Activated CD4-positive, alpha-beta T cell treated with anti-CD3 and anti-CD28 coated beads, Interleukin-2, amount 50 U/mL, for 48 hours (primary cell): ENCODE measurements at places on chromosomes 13 and 19.
A peak's percentile ranks its signal among the peaks of the same experiment; 100 is the strongest.

DNA sequence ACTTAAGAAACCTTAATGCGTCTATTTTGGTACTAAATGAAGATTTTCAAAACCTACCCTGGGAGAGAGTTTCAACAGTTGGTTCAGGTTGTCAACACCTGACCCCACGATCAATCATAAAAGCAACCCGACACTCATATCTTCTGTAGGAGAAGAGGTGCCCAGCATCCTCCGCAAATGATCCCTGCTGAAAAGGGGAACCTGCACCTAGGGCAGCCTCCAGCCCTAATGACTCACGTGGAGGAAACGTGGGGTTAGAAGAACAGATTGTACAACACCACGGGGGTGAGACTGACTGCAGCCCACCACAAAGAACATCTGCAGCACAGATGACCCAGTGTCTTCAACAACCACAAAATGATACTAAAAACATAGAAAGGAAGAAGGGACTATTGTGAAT lies 116.3 kb downstream of the RAB20 start:
- no peak for DNase-seq

DNA sequence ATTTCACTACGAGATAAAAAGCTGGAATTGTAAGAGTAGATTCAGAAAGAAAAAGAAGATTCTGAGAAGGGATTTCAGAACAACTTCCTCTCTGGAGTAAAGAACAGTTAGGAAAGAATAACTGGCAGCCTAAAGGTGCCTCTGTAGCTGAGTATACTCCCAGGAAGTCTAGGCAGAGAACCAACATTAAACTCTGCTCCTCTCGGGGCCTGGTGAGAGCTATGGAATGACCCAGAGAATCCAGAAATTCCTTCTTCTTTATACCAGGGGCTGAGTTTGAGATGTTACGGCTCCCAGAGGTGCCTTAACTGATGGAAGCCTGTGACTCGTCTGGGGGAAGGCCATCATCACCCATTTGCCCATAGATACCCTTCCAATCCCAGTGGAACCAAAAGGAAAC lies 39.1 kb downstream of the FAM216B start:
- no peak for DNase-seq

GRCh38 chr13:43864921-43865320 lies 14.6 kb downstream of the CCDC122 start:
- DNase-seq = no peak

- DNase-seq = no peak
Measured at GRCh38 chr13:44664308-44664707, 88.2 kb upstream of the TSC22D1 start.

GRCh38 chr13:51221108-51221507 lies 1.1 kb upstream of the FAM124A start:
- DNase-seq = no peak

DNA sequence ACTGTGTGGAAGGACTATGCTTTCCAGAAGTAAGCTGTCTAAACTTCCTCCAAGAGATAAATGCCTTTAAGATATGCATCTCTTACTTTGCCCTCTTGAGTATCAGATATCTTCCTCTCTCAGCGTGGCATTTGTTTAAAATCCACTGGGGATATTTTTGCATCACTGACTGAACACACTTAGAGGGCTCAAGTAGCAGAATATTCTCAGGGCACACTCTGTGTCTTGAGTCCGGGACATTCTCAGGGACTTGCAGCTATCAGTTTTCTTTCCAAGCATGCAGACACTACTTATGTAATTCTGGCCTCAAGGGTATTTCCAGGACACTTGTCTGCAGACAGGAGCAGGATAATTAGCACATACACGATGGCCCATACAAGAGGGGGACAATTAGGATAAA lies 84.7 kb downstream of the ERCC5 start:
- no peak for DNase-seq

GRCh38 chr13:40379196-40379595 lies 287.2 kb downstream of the FOXO1 start:
- no peak for DNase-seq

DNA sequence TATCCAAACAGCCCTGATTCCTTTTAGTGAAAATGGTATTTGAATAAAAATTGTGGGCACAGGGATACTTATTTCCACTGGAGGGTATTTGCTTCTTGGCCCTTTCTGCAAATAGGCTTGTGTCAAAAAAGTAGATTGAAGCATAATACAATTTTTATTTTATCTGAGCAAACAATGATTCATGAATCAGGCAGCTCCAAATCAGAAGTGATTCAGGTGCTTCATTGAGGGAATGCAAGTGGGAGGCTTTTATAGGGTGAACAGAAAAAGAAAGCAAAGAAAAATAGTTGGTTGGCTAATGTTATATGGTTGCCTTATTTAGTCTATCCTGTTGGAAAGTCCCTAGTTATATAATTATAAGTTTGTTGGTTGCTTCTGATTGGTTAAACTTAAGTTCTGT lies 117.9 kb downstream of the ITGBL1 start:
- DNase-seq = no peak

DNA sequence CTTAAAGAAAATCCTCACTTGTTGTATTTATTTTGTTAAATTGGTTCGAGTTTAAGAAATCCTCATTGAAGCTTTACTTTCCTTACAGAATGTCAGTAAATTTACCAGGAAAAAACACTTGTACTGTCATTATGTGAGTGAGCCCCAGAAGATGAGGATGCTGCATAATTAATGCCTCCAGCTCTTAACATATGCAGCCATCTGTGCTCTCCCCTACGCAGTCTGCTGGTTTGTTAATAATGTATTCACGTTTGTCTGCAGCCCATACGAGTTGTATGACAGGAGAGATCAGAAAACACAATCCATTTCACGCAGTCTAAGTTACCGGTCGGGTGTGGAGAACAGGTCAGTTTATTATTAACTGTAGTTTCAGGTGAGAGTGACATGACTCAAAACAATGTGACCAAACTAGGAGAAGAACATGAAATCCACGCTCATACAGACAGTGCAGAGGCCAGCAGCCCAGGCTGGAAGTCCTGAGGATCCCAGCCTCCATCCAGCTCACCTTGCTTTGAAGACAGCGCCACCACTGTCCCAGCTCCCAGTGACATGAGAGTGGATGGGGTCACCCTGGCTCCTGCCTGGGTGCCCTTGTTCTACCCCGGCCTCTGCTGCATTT lies 19.8 kb upstream of the ATP11A start:
- no peak for DNase-seq

DNA sequence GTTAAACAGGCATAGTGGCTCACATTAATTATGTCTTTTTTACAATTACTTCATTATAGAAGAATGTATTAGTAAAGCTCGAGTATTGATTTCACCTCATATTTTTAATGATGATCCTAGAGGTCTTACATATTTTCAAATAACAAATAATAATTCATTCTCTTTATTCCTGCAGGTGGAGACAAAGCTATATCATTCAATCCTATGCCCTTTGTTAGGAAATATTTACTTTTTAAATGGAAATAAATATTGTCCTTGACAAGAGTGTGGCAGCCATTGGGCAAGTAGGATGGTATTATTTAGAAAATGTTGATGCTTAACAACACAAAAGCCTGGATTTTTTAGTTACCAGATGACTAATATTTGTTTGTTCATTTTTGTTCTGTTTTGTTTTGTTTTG lies 127.6 kb downstream of the COG6 start:
- no peak for DNase-seq

GRCh38 chr13:44549476-44549875 lies 26.7 kb downstream of the TSC22D1 start:
- no peak for DNase-seq

GRCh38 chr19:40603071-40603388 lies 1.9 kb downstream of the LTBP4 start:
- no peak for DNase-seq

GRCh38 chr13:90751026-90751425 lies 596.5 kb upstream of the MIR17HG start:
- DNase-seq = no peak

DNA sequence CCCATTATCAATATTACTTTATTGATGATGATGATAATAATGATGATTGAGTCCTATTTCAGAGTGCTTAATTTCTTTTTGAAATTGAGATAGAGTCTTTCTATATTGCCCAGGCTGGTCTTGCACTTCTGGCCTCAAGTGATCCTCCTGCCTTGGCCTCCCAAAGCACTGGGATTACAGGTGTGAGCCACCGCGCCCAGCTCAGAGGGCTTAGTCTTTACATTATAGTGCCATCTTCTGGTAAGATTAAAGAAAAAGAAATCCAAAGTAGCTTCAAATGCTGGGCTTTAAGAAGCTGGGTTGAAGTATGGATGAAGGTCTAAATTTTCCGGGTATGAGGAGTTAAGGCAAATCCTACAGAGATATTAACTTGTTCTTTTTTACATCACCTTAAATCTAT lies 3.4 kb upstream of the ZNF333 start:
- peak; percentile 55 for DNase-seq

- DNase-seq = no peak
Measured at GRCh38 chr19:33758541-33759013, 38.1 kb upstream of the KCTD15 start.

- DNase-seq = no peak
Measured at GRCh38 chr13:103757361-103757760, 691.1 kb upstream of the SLC10A2 start.

DNA sequence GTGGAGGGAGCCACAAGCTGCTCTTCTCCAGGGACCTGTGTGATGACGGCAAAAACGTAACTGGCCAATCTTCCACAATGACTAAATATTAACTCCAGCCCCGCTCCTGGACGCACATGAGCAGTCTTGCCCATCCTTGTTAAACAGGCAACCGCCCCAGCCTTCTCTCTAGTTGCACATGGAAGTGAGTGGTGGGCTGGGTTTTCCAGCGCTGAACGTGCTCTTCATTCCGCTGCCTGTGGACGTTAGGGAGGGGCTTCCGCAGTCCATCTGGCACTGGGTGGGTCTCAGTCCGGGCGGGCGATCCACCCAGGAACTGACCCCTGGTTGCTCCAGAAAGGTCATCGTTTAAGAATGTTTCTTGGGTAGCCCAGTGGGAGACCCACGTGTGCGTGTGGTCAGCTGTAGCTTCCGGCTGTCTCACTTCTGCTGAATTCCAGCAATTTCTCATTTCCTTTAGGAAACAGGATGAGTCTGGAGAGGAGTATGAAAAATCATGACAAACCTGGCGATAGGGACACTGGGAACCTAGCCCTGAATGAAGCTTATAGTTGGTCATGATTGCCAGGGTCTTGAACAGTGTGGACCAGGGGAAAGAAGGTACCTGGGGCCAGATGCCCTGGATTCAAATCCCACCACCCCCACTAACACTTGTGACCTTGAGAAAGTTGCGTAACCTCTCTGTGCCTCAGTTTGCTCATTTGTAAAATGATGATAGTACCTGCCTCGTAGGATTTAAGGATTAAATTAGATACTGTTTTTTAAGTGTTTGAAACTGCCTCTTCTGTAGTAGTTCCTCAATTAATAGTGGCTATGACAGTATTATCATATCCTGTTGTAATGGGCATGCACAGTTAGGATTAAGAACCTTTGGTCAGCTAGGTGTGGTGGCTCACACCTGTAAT lies 92.6 kb downstream of the SIPA1L3 start:
- no peak for DNase-seq
